ENCODE measurements at places on chromosomes 13 and 19.

GRCh38 chr13:48975101-48975855 is 434 bp upstream of the FNDC3A start:
- DNase-seq = peak; percentile 54

DNA sequence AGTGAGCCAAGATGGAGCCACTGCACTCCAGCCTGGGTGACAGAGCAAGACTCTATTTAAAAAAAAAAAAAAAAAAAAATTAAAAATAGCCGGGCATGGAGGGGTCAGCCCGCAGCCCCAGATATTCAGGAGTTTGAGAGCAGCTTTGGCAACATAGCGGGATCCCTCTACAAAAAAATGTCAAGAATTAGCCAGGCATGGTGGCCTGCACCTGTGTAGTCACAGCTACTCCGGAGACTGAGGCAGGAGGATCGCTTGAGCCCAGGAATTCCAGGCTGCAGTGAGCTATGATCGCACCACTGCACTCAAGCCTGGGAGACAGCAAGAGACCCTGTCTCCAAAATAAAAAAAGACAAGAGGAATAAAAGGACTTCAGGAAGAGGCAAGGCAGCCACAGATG is 716 bp downstream of the AP1M2 start:
- DNase-seq = no peak

DNA sequence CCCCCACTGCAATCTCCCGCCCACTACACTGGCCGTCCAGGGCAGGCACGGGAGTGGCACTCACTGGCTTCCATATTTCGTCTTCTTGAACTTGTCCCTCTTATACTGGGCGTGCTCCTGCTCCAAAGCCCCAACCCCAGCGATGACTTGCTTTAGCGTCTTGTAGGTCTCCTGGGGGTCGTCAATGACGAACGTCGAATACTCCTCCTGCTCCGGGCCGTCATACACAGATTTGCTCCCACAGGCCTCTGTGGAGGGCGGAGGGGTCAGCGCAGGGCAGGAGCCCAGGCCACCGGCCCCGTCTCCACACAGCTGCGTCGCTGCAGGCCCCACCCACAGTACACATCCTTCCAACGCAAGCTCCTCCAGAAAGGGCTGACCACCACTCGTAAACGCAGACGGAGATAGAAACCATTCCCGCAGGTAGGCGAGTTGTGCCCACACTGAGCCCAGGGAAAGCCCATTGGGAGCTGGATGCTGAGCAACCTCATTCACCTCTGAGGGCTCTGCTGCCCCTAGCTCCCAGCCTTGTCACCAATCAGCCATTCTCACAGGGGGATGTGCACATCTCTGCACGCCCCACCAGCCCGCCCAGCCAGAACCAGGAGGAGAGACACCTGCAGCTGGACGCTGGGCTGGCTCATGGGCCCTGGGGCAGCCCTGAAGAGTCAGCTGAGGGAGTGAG is 7.9 kb upstream of the C13orf46 start:
- no peak for DNase-seq

DNA sequence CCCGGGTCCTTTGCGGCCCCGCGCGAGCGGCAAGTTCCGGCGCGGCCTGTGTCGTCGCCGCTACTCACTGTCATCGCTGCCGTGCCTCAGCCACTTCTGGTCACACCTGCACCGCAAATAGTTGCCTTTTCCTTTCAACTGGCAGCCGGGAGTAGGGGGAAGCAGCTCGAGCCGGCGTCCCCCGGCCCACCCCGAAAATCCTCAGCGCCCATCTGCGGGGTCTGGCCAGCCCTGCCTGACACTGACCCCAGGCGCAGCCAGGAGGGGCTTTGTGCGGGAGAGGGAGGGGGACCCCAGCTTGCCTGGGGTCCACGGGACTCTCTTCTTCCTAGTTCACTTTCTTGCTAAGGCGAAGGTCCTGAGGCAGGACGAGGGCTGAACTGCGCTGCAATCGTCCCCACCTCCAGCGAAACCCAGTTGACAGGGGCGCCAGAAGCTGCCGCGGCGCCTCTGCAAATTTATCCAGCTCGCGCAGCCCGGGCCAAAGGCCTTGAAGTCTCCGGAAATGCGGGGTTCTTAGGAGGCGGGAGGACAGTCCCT is 1.7 kb downstream of the PDX1 start:
- DNase-seq = no peak

- no peak for DNase-seq
Measured at GRCh38 chr13:105406551-105406950, 1128.9 kb downstream of the EFNB2 start.

GRCh38 chr13:99144306-99144705 is 56.3 kb upstream of the UBAC2 start:
- no peak for DNase-seq

DNA sequence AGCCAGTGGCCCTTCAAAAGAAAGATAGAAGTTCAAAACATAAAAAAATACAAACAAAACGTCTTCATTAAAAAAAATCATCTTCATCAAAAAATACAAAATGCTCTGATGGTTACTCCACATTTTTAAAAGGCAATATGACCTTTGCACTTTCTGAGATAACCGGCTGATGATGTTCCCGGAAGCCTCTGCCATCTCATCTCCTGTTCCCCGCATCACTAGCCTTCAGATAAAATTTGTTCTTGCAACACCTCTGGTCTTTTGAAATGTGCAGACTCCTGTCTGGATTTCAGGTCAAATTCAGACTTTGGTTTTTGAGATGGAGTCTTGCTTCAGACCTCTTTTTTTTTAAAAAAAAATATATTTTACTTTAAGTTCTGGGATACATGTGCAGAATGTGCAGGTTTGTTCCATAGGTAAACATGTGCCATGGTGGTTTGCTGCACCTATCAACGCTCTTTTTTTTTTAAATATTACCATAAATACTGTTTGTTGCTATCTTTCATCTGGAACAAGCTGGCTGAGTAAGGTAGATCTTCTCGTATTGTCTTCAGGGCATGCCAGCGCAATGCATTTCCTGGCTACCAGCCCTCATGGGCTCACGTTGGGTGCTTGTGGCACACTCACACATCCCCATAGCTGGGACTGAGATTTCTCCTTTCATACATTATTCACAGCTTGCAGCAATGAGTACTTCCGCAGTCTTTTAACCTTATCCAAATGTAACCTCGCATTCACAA is 418.9 kb upstream of the ARGLU1 start:
- no peak for DNase-seq

GRCh38 chr13:20465218-20465879 is 60.3 kb downstream of the CRYL1 start:
- peak; percentile 45 for DNase-seq

DNA sequence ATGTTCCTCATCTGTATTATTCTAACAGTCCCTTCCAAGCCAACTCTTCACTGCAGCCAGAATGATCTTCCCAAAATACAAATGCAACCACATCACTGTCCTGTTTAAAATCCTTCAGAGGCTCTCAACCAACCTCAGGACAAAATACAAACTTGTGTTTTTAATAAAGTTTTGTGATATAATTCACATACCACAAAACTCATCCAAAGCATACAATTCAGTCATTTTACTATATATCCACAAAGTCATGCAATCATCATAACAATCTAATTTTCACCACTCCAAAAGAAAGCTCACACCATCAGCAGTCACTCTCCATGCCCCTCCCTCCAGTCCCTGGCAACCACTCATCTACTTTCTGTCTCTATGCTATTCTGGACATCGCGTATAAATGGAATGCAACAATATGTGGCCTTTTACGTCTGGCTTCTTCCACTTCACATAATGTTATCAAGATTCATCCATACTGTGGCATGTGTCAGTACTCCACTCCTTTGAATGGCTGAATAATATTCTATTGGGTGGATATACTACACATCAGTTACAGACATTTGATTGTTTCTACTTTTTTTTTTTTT is 81.7 kb upstream of the DOCK9 start:
- no peak for DNase-seq

DNA sequence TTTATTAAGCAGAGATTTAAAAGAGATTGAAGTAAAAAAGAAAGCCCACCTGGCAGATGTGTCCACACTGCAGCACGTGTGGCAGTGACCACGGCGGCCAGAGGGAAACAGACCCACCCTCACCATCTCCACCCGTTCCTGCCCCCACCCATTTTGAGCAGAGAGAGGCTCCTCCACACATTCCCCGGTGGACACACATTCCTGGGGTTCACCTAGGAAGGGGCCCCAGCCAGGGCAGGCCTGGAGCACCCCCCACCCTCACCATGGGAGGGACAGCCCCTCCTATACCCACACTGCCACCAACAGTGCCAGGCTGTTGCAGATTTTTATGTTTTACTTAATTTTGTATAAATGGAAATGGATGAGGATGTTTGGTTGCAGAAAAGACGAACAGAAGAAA is 54.9 kb downstream of the SLC7A9 start:
- DNase-seq = no peak

- no peak for DNase-seq
Measured at GRCh38 chr19:3252650-3253049, 28.2 kb downstream of the CELF5 start.

DNA sequence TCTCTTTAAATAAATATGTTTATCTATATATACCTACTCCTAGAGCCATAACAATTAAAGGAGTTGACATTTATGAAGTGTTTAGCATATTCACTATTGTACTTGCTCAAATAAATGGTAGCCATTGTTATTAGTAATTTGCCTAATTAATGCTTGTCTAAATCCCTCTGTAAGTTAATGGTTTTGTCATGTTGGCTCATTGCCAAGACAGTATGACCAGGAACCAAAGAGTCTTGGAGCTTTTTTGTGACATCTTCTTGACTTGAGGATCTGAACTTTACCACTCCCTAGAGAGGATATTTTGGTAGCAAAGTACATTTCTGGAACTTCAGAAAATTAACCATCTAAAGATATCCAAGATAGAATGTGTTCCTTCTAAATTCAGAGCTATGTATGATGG is 15.5 kb downstream of the FRY start:
- DNase-seq = no peak

DNA sequence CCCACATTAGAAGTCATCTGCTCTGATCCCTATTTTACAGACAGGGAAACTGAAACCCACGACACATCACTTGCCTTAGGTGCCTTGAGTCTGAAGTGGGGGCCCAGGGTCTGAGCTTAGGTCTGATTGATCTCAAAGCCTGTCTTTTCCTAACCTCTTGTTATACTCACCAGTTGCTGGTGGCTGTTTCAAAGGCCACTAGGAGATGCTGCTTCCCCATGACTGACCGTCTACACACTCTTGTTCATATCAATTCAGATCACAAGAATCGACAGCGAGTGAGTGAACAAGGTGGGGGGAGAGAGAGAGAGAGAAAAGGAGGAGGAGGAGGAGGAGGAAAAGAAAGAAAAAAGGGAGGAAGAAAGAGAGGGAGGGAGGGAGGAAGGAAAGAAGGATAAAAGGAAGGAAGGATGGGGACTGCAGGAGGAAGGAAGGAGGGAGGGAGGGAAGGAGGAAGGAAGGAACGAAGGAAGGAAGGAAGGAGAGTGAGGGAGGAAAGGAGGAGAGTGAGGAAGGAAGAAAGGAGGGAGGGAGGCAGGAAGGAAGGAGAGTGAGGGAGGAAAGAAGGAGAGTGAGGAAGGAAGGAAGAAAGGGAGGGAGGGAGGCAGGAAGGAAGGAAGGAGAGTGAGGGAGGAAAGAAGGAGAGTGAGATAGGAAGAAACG is 3.3 kb downstream of the OR10H1 start:
- peak; percentile 28 for DNase-seq

- no peak for DNase-seq
Measured at GRCh38 chr13:70520275-70521036, 412.2 kb upstream of the KLHL1 start.

GRCh38 chr13:49497272-49497671 is 1.5 kb downstream of the PHF11 start:
- no peak for DNase-seq

- no peak for DNase-seq
Measured at GRCh38 chr13:45607931-45608330, 7.6 kb downstream of the ERICH6B start.

Measured in bronchial epithelial cell (primary cell).